ENCODE measurements at places on chromosomes 4 and X.

DNA sequence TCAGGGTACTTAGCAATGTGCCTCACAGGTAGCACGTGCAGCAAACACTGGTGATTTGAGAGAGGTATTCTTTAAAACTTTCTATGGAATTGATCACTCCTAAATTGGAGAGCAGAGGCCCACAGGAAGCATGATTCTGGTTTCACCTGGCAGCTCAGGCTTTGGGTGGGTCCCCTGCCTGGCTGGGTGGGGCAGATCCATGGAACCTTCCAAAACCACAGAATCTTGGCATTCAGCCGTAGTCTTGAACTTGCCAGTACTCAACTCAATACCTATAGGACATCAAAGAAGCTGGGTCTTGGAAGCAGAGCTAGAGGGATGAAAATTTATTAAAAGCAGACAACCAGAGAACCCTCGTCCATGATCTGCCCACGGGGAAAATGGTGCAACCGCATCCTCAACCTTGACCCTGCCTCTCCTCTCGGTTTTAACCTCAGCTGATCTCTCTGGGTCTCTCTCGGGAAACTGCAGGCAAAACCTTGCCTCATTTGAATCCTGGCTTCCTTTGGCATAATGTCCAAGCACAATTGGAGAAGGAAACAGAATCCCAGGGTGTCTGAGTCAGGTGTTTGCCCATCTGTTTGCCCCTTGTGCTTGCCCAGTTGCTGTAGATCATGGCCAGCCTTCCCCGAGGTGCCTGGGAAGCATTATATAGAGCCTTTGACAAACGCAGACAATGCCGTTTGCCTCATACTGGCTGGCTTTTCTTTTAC lies 22.9 kb downstream of the OTOP1 start:
- no peak for DNase-seq

- no peak for DNase-seq
Observed at GRCh38 chr4:70687392-70687791, 940 bp upstream of the UTP3 start.

DNA sequence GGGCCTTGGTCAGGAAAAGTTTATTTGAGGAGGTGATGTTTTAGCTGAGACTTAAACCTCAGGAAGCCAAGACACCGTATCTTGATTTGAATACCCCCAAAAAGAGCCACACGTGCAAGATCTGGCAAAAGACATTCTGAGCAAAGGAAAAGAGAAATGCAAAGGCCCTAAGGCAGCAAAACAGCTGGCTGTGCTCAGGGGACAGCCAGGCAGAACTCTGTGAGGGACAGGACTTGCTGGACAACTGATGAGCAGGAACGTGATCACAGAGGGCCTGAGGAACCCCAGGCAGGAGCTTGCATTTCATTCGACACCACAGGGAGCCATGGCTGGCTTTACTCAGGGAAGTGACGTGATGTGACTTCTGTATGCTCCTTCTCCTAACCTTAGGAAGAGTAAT lies 56.0 kb downstream of the OCRL start:
- DNase-seq: no peak

GRCh38 chr4:168129046-168129772 lies 36.9 kb downstream of the ANXA10 start:
- DNase-seq: no peak

DNA sequence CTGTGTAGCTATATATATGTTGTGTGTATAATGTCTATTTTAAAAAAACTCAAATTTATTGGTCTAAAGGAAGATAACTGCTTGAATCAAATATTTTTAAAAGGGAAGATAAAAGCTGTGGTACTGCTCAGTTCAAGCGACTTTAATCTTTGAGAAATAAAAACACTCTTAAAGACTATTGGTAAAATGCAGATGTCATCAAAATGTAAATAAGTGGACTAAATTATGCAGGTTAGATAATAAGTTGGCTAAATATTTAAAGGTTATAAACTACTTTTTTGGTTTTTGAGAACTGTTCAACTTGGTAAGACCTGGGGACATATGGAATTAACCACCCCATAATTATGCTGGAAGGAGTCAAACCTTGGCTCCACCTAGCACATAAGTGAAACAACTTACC lies 144.7 kb upstream of the ITM2A start:
- DNase-seq: no peak

DNA sequence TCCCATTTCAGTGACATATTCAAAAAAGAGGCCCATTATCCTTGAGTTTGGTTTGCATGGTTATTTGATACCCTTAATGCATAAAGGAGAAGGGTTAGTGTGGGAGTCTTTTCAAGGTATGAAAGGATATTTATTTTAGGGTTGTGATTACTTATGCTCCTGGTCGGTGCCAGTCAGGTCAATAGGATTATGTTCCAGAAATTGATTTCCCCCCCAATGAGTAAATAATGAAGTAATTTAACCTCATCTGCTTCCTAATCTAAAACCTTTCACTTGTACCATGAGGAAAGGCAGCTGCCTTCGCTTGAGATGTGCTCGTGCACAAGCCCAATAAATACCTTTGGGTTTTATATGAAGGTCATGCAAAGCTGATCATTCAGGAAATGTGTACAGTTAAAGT lies 55.0 kb upstream of the NR0B1 start:
- DNase-seq: no peak

DNA sequence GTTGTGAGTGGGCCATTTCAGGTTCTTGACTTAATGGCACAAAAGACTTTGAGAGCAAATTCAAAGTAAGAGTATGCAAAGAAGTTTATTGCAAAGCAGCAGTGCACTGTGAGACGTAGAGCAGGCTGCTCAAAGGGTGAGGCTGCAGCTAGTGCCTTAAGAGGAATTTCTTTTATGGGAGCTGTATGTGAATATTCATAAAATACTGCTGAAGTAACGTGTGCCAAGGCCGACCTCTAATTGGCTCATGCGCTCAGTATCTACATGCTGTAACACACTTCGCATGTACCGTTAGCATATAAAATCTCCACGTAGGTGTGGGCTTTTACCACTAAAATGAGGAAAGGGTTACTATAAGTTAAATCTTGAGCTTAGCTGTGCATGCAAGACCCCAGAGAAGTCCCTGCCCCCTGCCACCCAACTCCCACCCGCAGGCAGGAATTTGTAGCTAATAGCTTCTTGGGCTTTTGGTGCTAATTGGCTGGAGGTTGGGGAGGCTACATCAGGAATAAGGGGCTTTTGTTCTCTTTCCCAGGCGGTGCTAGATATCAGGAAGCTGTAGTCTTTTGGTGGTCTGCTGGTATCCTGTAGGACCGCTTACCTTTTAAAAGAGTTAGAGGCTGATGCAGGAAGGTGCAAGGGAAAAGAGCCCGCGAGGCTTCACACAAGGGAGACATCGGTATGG lies 47.6 kb downstream of the FSTL5 start:
- no peak for DNase-seq

DNA sequence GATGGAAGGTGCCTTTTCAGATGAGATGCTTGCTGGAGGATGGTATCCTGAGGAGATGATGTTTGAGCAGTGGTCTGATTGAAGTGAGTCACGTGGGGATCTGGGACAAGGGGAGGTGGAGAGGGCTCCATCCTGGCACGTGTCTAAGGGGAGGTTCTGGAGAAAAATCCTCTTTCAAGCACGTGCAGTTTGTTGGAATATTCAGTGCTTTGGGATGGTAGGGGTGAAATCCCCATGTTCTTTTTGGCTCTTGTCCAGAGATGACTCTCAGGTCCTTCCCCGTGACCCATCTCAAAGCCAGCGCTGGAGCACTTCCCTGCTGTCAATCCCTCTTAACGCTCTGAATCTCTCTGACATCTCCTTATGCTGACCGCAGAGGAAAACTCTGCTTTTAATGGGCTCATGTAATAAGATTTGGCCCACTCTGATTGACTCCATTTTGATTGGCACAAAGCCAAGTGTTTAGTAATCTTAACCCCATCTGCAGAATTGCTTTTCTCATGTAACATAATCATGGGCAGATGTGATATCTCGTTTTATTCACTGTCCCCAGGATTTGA lies 10.8 kb upstream of the KLKB1 start:
- DNase-seq: no peak

Data from stimulated activated CD8-positive, alpha-beta memory T cell treated with anti-CD3 and anti-CD28 coated beads, Interleukin-4, amount 100 ng/mL, for 24 hours (primary cell).